LNCaP clone FGC (cell line): ENCODE measurements at places on chromosomes 7 and 10.

GRCh38 chr7:101426303-101427011, 63.8 kb downstream of the COL26A1 start:
- DNase-seq = no peak

- no peak for DNase-seq
These were observed 130.0 kb downstream of the PLXNA4 start for GRCh38 chr7:132446260-132446659.

DNA sequence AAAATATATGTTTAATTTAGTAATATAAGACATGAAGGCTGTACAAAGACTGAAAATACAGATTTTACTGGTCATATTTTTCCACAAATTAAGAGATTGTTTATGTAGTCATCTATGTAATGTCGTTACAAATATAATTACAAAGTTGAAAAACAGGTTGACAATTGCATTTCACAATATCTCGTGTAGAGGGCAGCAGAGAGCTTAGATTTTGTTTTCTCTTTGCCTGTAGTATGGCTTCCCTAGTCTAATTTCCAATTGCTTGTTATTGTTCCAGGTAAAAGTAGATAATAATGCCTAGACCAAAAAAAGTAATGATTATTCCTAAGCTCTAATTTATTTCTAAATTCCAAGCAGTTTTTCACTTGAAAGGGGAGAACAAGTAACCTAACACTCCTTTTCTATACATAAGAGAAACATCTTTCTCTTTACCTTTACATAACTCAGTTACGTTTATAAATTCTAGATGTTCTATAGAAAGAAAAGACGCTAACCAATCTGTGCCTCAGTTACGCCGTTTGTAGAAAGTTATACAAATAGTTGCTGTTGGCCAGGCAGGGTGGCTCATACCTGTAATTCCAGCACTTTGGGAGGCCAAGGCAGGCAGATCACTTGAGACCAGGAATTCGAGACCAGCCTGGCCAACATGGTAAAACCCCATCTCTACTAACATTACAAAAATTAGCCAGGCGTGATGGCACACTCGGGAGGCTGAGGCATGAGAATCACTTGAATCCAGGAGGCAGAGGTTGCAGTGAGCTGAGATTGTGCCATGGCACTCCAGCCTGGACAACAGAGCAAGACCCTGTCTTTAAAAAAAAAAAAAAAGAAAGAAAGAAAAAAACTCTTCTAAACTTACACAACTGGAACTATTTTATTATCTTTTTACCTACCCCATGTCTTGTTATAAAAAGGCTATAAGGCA, 30.0 kb downstream of the NET1 start:
- peak; percentile 59 for DNase-seq

GRCh38 chr10:64486149-64486548, 964.9 kb downstream of the REEP3 start:
- DNase-seq = no peak

DNA sequence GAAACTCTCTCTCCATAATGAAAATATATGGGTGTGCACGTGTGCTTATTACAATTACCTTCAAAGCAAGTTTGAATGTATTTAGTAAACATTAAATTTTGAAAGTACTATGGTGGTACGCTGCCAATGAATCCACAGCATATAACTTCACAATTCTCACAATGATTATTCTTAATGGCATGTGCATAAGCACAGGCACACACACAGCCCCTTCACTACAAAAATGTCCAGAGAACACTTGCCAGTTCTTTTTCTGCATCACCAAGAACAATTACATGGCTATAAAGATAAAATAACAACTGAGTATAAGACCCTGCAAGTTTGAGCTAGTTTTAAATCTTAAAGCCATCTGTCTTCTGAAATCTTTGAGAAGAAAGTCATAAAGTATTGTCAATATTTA, 22.2 kb downstream of the SGCE start:
- DNase-seq = no peak

- no peak for DNase-seq
These were observed 18.5 kb downstream of the RAMP3 start for GRCh38 chr7:45176091-45176490.

DNA sequence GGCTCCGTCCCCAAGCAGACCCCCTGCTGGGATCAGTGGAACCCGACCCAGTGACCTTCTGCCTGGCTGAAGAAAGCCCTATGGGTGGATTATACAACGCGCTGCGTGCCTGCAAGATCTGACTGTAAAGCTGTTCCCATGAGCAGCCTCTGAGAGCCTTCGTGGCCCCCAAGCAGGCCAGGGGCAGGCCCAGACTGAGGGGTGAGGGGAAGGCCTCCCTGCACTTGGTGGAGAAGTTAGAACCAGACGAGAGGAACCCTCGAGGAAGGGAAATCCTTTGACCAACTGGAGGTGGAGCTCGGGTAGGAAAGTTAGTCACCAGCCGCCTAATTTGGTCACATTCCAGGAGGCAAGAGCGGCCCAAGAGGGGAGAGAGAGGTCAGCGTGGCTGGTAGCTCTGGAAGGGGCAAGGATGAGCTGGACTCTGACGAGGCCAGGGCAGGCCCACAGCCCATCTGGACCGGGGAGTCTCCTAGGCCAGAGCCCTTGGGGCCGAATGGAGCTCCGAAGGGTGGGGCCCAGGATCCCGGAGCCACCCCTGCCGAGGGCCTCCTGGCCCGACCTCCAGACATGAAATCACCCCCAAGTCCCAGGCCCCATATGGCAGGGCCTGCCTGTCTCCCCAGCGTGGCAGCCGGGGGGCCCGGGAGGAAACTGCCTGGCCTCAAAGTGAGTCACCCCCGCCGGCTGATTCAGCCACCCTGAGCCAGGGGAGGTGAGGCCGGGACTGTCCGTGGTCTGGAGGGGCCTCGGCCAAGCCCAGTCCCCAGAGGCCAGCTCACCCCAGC, 23.3 kb upstream of the PDGFA start:
- DNase-seq = no peak

- DNase-seq = no peak
These were observed 103.8 kb upstream of the PCDH15 start for GRCh38 chr10:54904833-54905232.

- DNase-seq = no peak
These were observed 5.1 kb downstream of the ZCCHC24 start for GRCh38 chr10:79440281-79440680.

DNA sequence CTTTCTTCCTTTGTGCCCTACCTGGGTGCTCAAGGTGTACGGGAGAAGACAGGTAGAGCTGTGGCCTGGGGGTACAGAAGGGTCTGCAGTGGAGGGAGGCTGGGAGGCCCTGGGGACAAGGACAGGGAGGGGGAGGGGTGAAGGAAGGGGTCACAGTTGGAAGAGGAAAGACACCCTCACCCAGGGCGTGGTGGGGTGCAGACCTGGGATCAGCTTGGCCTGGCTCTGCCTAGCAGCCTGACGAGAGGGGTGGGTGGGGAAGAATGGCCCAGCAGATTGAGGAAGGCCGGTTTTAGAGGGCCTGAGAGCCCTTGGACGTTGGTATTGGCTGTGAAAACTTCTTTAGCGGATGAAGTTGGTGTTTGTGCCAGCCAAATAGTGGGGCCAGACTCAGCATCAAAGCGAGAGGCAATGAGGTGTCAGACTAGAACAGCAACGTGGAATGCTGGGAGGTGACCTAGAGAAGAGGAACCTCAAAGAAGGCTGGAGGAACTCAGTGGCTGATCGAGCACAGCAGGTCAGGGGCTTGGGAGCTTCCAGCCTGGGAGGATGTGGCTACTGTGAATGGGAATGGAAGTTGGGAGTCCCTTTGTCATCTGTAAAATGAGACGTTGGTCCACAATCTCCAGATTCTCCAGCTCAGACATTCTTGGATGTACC, 18.1 kb upstream of the TRIM8 start:
- DNase-seq = no peak

DNA sequence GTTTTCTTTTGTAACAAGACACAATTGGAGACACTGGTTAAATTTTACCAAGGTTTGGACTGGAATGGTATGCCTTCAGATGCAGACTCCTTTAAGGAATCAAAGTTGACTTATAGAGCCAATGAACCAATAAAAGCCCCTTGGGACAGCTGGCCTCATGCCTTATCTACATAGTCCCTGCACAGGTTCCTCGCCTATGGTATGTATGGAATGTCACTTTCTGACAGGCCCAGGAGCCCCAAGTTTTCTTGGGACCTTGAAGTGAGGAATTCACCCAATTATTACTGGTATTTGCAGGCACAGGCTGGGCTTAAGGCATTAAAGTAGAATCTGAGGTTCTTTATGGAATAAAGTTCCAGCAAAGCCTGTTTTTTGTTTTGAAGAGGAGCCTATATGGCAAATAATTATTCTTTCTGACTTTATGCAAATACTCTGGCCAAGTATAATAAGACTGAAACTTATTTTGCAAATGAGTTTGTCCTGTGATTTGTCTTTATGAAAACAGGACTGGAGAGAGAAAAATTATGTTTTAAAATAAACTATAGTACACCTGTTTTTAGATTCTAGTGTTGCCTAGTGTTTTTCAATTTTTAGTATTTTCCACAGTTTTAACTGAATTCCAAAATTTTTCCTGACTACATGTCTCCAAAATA, 24.1 kb upstream of the DNMBP start:
- no peak for DNase-seq

DNA sequence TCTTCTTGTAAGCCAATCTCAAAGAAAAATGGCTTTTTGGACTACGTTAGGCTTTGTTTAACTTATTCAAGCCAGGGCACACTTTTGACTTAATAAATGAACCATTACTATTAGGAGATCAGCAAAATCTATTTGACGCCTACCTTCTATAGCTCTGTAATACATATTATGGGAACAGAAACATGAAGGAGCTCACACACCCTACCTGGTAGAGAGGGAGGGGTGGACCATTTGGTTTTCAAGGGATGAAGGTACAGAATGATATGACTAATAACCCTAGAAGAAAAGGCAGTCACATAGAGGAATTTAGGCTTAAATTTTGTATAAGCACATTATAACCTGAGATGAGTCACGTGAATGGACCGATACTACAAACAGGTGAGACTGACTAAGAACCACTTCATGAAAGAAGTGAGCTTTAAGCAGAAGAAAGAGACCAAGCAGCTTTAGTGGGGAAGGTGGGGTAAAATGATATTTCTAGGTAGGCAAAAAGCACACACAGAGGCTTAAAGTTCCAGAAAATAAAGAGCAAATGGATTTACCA, 106.8 kb upstream of the CTTNBP2 start:
- DNase-seq = no peak

DNA sequence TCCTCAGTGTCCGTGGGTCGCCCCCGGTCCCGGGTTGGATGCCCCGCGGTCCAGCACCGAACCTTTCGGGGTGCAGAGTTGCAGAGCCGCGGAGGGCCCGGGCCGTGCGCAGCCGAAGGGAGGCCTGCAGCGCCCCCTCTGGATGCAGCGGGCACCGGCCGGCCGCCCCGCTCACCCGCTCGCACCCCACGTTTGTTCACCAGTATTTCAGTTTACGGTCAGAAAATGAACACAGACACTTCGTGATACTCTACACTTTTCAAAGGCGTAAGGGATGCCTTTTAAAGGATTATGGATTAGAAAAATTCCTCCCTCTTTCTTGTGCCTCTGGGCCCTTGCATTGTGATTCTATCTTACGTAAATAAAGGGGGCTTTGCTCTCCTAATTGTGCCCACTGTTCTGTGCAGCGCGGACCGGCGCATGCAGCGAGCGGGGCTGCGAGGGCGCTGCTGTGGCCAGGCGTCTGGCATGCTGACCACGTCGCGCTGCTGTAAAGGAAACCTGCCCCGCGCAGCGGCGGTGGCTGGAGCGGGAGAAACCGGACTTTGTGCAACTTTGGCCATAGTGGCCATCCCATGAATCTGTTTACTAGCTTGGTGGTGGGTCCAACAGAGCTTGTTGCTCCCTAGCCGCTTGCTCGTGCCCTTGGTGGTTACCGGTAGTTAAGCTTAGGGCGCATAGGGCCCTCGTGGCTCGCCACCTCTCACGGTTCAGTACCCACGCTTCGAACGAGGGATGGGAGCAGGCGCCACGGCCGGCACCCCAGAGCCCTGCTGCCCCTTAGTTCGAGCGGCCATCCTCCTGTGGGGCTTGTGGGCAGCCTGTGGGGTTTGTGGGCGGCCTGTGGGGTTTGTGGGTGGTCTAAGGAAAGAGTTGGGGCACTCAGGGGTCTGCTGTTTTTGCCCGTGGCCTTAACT, 739 bp upstream of the MEST start:
- no peak for DNase-seq

- no peak for DNase-seq
These were observed 54.8 kb upstream of the PLPP4 start for GRCh38 chr10:120402147-120402766.

DNA sequence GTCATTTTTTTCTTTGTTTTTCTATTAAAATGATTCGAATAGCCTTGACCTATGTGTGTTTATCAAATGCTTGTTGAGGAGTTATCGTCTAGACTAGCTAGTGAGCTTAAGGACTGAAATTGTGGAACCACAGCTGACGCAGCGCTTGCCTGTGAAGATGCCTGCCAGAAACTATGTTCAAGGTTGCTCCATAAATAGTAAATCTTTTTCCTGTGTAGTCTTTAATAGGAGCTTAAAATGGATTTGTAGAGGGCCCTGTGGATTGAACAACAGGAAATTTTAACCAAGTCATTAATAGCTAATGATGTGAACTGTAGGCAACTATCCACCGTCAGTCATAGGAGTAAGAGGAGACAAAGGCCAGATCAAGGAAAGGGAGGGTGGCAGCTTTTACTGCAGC, 145.1 kb downstream of the GNAI1 start:
- DNase-seq = peak; percentile 82

- DNase-seq = peak; percentile 21
These were observed 339.9 kb downstream of the CCSER2 start for GRCh38 chr10:84668186-84668763.

DNA sequence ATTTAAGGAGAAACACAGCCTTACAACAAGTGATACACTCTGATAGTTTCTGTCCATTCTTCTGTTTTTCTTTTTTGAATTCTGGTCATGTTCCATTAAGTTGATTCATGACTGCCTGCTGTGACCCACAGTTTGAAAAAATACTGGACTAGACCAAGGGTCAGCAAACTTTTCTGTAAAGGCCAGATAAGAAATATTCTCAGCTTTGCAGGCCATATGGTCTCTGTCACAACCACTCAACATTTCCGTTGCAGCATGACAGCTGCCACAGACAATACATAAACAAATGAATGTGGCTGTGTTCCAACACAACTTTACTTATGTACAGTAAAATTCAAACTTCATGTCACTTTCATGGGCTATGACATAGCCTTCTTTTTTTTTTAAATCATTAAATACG, 156.7 kb downstream of the PLXNA4 start:
- DNase-seq = no peak

- DNase-seq = no peak
These were observed 166.9 kb downstream of the SEMA3A start for GRCh38 chr7:84027678-84028077.

DNA sequence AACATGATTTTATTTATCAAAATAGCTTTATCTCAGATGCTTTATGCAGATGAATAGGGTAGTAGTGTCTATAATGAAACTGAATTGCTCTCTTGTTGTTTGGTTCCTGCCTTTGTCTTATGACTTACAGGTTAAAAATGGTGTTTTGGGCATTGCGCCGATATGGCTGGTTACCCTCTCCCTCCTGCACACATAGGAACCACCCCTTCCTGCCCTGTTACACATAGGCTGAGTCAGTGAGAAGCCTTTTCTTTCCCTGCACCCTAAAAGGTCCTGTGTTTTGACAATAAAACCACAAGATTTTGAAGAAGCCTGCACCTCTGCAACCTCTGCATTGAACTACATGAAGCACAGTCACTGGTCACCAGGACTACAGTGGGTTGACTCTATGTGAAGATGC, 655.8 kb upstream of the ANKRD30A start:
- DNase-seq = no peak

GRCh38 chr7:157477550-157478212, 140.9 kb downstream of the DNAJB6 start:
- DNase-seq = no peak
